ENCODE measurements at places on chromosomes 7 and 10.

DNA sequence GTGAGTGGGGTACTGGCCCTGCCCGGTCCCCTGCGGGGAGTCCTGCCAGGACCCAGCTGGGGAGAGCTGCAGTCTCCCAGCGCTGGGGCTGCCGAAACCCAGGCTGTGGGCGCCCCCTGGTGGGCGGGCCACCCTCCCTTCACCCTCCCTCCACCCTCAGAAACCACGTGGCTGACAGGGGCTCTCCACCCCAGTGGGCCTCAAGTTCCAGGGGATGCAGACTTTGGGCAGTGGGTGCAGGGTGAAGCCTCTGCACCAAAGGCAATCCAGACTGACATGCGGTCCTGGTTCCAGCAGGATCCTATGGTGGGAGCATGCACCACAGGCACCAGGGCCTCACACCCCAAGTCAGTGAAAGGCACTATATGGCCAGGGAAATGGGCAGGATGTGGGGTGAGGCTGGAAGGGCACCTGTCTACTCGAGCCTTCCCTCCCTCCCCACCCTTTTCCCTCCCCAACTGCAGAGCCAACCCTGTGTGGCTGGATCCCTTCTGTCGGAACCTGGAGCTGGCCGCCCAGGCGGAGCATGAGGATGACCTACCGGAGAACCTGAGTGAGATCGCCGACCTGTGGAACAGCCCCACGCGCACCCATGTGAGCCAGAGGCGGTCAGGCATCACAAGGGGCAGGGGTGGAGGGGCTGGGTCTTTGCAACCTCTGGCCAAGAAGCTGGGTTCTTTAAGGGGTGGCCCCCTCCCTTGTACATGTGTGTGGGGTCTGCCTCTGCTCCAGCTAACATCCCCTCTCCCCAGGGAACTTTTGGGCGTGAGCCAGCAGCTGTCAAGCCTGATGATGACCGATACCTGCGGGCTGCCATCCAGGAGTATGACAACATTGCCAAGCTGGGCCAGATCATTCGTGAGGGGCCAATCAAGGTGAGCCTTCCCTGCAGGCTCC, 38.8 kb downstream of the PSAP start:
- DNase-seq, result peak; percentile 74
- no peaks in the 10 kb centered on the region for H3K4me1 ChIP-seq
- peaks cover 18% of the 10 kb centered on the region for H3K36me3 ChIP-seq
- H3K27me3 ChIP-seq, result no peaks in the 10 kb centered on the region

DNA sequence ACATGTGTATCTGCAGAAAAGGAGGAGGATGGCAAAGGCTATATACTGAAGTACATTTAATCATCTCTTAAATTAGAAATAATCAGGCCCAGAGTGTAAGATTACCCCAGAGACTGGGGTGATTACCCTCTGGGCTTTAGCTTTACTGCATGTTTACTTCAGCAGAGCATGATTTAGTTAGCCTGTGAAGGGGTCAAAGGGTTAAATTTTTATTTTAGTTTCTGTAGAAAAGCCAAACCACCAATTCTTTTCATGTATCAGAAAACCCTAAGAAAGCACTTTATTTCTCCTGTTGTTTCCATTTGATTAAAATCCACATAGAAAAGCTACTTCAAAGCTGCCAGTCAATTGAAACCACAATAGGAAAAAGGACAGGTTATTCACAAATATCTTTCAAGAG, 101.5 kb upstream of the LSM8 start:
- no peak overlapping the region for H3K4me3 ChIP-seq
- H3K27ac ChIP-seq, result no peak overlapping the region
- H3K36me3 ChIP-seq, result no peaks in the 10 kb centered on the region
- peaks cover 21% of the 10 kb centered on the region for H3K4me1 ChIP-seq

DNA sequence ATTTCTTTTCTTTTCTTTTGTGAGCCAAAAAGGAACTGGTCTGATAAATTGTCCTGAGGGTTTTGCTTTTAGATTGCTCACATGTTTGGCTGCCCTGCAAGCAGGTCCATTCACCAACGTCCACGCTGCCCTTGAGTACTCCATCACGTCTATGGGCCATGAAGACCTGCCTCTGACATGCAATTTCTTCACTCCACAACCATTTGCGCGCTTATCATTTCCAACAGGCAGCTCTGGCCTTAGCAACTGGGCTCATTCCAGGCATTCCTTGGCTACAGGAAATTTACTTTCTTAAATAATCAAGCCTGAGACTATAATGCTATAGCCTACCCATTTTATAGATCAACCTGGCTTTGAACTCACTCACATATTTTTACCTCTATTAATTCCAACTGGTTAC, 408.3 kb upstream of the C7orf33 start:
- H3K4me3 ChIP-seq, result no peak overlapping the region
- no peaks in the 10 kb centered on the region for H3K27me3 ChIP-seq
- H3K36me3 ChIP-seq, result no peaks in the 10 kb centered on the region
- 0 out of 2 replicates have a peak overlapping the region, but pooled peaks have one; percentile 24 for H3K27ac ChIP-seq
- DNase-seq, result no peak
- peaks cover 2% of the 10 kb centered on the region for H3K4me1 ChIP-seq

GRCh38 chr10:4656576-4657194, 169.3 kb upstream of the AKR1E2 start:
- no peak overlapping the region for H3K27ac ChIP-seq
- no peaks in the 10 kb centered on the region for H3K36me3 ChIP-seq
- H3K27me3 ChIP-seq, result peaks cover 10% of the 10 kb centered on the region
- DNase-seq, result peak; percentile 44

- DNase-seq, result no peak
- no peak overlapping the region for H3K4me3 ChIP-seq
- H3K27me3 ChIP-seq, result no peaks in the 10 kb centered on the region
- H3K36me3 ChIP-seq, result no peaks in the 10 kb centered on the region
These were observed 268.2 kb upstream of the HABP2 start for GRCh38 chr10:113284635-113285034.

DNA sequence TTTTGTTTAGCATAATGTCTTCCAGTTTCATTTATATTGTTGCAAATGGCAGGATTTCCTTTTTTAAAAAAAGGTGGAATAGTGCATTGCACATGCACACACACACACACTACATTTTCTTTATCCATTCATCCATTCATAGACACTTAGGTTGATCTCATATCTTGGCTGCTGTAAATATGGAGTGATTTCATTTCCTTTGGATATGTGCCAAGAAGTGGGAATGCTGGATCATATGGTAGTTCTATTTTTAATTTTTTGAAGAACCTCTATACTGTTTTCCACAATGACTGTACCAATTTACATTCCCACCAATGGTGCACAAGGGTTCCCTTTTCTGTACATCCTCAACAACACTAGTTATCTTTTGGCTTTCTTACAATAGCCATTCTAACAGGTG, 68.9 kb downstream of the EBLN1 start:
- DNase-seq, result no peak
- no peak overlapping the region for H3K4me3 ChIP-seq
- H3K27me3 ChIP-seq, result no peaks in the 10 kb centered on the region
- no peaks in the 10 kb centered on the region for H3K4me1 ChIP-seq

DNA sequence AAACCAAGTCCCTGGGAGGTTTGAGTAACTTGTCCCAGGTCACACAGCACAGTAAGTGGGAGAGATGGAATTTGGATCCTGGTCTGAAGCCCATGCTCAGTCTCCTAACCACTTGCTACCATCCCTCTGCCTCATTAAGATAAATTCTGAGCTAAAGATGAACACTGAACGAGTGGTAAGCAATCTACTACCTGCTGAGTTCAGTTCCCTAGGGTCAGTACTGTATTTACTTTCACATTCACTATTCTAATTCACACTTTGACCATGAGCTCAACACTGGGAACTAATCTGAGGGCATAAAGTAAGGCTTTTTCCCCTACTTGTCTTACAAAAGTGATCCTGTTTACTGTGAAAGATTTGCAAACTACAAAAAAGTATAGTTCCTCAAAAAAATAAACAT, 2.4 kb downstream of the UROS start:
- H3K4me3 ChIP-seq, result no peak overlapping the region
- no peak overlapping the region for H3K27ac ChIP-seq
- peaks cover under 1% of the 10 kb centered on the region for H3K36me3 ChIP-seq
- DNase-seq, result no peak
- H3K4me1 ChIP-seq, result peaks cover 4% of the 10 kb centered on the region

DNA sequence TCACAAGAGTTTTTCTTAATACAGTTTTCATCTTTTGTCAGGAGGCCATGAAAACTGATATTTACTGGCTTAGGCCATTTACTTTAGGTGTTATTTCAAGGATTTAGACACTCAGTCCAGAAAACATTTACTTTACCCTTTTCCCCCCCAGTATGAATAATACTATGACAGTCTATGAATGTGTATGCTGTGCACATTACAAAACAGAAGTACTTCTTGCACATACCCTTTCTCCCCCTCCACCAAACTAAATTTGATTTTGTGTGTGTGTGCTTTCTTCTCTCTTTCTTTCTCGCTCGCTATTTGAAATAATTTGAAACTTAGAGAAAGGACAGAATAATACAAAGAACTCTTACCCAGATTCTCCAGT, 41.3 kb downstream of the RBM33 start:
- no peaks in the 10 kb centered on the region for H3K27me3 ChIP-seq
- peaks cover 46% of the 10 kb centered on the region for H3K36me3 ChIP-seq
- H3K4me1 ChIP-seq, result peaks cover 48% of the 10 kb centered on the region
- no peak for DNase-seq
- H3K27ac ChIP-seq, result no peak overlapping the region

- H3K27me3 ChIP-seq, result no peaks in the 10 kb centered on the region
- peaks cover 47% of the 10 kb centered on the region for H3K4me1 ChIP-seq
- H3K4me3 ChIP-seq, result no peak overlapping the region
- H3K27ac ChIP-seq, result peak overlapping the region; percentile 28
- peaks cover 6% of the 10 kb centered on the region for H3K36me3 ChIP-seq
These were observed 213.6 kb downstream of the FAM107B start for GRCh38 chr10:14560791-14561765.

- H3K27me3 ChIP-seq, result no peaks in the 10 kb centered on the region
- H3K4me1 ChIP-seq, result no peaks in the 10 kb centered on the region
- no peaks in the 10 kb centered on the region for H3K36me3 ChIP-seq
- no peak overlapping the region for H3K27ac ChIP-seq
- DNase-seq, result no peak
These were observed 124.0 kb upstream of the ZEB1 start for GRCh38 chr10:31194986-31195385.

DNA sequence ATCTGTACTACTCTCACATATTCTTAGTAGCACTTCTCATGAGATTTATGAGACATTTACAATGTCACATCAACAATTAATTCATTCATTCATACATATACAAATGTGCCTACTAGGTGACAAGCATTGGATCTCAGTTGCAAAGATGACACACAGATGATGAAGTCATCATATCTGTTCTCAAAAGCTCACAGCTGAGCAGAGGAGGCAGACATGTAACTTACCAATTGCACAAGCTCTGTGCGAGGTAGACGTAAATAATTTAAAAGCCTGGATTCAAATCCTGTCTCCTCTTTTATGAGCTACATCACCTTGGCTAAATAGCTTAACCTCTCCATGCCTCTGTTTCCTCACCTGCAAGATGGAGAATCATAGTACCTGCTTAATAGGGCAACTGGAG, 109.4 kb upstream of the FAM133B start:
- peaks cover 38% of the 10 kb centered on the region for H3K4me1 ChIP-seq
- no peak overlapping the region for H3K27ac ChIP-seq
- H3K36me3 ChIP-seq, result 0 out of 2 replicates have a peak, but pooled peaks cover 3% of the 10 kb centered on the region
- no peak overlapping the region for H3K4me3 ChIP-seq

- H3K27me3 ChIP-seq, result no peaks in the 10 kb centered on the region
- peaks cover 18% of the 10 kb centered on the region for H3K36me3 ChIP-seq
- H3K4me1 ChIP-seq, result peaks cover 12% of the 10 kb centered on the region
- no peak overlapping the region for H3K27ac ChIP-seq
- no peak for DNase-seq
These were observed 74.2 kb downstream of the VOPP1 start for GRCh38 chr7:55498142-55498541.

DNA sequence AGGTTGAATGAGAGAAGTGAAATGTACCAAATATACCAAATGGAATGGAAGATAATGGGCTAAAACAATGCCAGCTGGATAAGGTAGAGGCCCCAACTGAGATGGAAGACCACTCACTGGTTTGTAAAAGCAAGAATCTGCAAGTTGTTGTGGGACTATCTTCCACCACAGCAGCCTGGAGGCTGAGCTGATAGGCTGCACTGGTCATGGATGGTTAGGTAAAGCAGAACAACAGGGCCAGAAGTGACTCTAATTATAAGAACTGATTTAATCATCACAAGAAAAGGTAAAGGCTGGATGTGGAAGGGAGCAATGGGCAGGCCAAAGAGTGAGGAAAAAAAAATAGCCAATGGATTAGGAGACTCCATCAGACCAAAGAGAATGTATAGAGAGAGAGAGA, 11.8 kb downstream of the TFEC start:
- no peaks in the 10 kb centered on the region for H3K36me3 ChIP-seq
- no peak overlapping the region for H3K27ac ChIP-seq
- no peaks in the 10 kb centered on the region for H3K27me3 ChIP-seq
- H3K4me1 ChIP-seq, result no peaks in the 10 kb centered on the region
- no peak overlapping the region for H3K4me3 ChIP-seq

DNA sequence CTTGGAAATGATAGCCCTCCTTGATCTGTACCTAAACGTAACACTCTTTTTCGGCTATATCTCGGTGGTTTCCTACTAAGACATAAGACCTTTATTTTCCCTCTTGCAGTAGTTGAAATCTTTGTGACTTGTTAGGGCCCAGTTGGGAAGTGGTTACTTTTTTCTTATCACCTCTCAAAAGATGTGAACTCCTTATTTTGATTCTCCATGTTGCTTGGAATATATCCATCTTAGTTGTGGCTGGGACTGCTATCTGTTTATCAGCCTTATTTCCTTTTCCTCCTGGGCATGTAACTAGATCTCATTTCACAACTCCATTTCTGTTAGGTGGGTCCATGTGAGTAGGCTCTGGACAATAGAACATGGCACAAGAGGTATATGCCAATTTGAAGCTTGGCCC, 4.1 kb upstream of the CPED1 start:
- H3K4me1 ChIP-seq, result peaks cover 14% of the 10 kb centered on the region
- no peak overlapping the region for H3K27ac ChIP-seq

DNA sequence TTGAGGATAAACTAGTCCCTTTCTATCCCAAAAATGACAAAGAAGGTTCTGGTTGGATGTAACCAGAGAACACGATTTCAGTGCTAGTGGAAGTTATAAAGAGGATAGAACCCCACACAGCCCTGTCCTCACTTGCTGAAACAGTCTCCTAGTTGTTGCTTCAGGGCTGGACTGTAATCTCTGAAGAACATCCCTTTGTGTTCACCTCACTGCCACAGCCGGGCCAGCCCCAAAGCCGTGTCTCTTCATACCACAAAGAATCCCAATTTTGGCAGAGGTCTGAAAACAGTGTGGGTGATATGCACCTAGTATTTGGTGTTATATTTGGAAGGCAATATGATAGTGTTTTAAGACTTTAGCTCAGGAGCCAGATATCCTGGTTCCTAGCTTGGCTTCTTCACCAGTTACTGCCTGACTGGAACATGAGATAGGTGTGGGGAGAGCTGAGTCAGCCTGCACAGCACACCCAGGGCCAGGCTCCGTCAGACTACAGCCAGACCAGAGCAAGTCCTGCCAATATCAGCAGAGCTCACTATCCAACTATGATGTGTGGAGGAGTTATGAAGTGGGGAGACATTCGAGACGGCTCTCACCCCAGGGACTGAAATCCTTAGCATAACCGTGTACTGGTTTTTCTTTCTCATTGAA, 21.2 kb downstream of the CYP3A4 start:
- no peak for DNase-seq
- no peak overlapping the region for H3K27ac ChIP-seq
- no peaks in the 10 kb centered on the region for H3K36me3 ChIP-seq
- H3K27me3 ChIP-seq, result peaks cover 9% of the 10 kb centered on the region
- H3K4me1 ChIP-seq, result no peaks in the 10 kb centered on the region

- H3K27ac ChIP-seq, result no peak overlapping the region
- H3K4me3 ChIP-seq, result no peak overlapping the region
- H3K4me1 ChIP-seq, result peaks cover 30% of the 10 kb centered on the region
- H3K36me3 ChIP-seq, result no peaks in the 10 kb centered on the region
These were observed 61.5 kb upstream of the ELMO1 start for GRCh38 chr7:37510043-37510634.
